ENCODE measurements at places on chromosomes 4 and X. TPM values are rescaled to one million over a fixed set of nuclear protein-coding genes. Genes with fewer than 3 reads are reported as not detected.

DNA sequence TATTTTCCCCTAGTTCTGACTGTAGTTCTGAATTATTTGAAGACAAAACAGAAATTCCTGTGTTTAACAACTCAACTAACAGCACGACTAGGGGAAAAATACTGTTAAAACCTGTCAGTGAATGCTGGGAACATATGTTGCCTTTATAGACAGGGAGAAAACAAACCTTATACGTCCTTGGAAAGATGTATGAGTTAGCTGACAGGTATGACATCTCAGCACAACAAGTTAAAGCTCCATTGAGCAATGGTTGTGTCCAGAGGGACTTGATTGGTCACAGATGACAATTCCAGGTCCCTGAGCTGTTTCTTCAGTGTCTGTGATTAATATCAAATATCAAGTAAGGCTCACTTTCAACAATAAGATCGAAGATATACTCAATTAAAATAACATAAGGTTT lies 58.2 kb upstream of the DDIT4L start:
- H3K36me3 ChIP-seq = no peaks in the 10 kb centered on the region
- DNase-seq = no peak
- no peak overlapping the region for H3K4me3 ChIP-seq
- H3K27me3 ChIP-seq = peaks cover 9% of the 10 kb centered on the region
- H3K4me1 ChIP-seq = no peaks in the 10 kb centered on the region
- H3K27ac ChIP-seq = no peak overlapping the region

GRCh38 chr4:71020611-71021010 lies 27.2 kb downstream of the DCK start:
- no peaks in the 10 kb centered on the region for H3K27me3 ChIP-seq
- H3K36me3 ChIP-seq = peaks cover 35% of the 10 kb centered on the region
- H3K27ac ChIP-seq = no peak overlapping the region
- H3K4me1 ChIP-seq = peaks cover 4% of the 10 kb centered on the region
- DNase-seq = no peak

NSDHL gene
- 24.9 TPM for total RNA-seq

GRCh38 chrX:109785053-109785452 lies 52.0 kb upstream of the ACSL4 start:
- H3K27ac ChIP-seq = no peak overlapping the region
- peaks cover 17% of the 10 kb centered on the region for H3K4me1 ChIP-seq
- DNase-seq = no peak
- H3K36me3 ChIP-seq = peaks cover 2% of the 10 kb centered on the region
- H3K27me3 ChIP-seq = peaks cover 1% of the 10 kb centered on the region

DCAF8L2 gene
- not detected for total RNA-seq

- H3K4me1 ChIP-seq = no peaks in the 10 kb centered on the region
- no peaks in the 10 kb centered on the region for H3K27me3 ChIP-seq
- no peaks in the 10 kb centered on the region for H3K36me3 ChIP-seq
- no peak overlapping the region for H3K27ac ChIP-seq
- DNase-seq = no peak
Observed at GRCh38 chr4:167550021-167550420, 315.7 kb upstream of the SPOCK3 start.

- H3K4me1 ChIP-seq = peaks cover 11% of the 10 kb centered on the region
- H3K36me3 ChIP-seq = peaks cover 9% of the 10 kb centered on the region
- peak overlapping the region; percentile 84 for H3K4me3 ChIP-seq
- peak; percentile 88 for DNase-seq
Observed at GRCh38 chrX:154371017-154371788, 3.2 kb downstream of the FLNA start.

- H3K27ac ChIP-seq = no peak overlapping the region
- H3K36me3 ChIP-seq = no peaks in the 10 kb centered on the region
- DNase-seq = no peak
- no peaks in the 10 kb centered on the region for H3K4me1 ChIP-seq
Observed at GRCh38 chrX:140040386-140040785, 75.1 kb upstream of the CXorf66 start.

- H3K4me1 ChIP-seq = no peaks in the 10 kb centered on the region
- H3K36me3 ChIP-seq = no peaks in the 10 kb centered on the region
- no peak overlapping the region for H3K4me3 ChIP-seq
- H3K27ac ChIP-seq = no peak overlapping the region
- no peaks in the 10 kb centered on the region for H3K27me3 ChIP-seq
Observed at GRCh38 chrX:67777148-67777547, 233.3 kb downstream of the AR start.

DNA sequence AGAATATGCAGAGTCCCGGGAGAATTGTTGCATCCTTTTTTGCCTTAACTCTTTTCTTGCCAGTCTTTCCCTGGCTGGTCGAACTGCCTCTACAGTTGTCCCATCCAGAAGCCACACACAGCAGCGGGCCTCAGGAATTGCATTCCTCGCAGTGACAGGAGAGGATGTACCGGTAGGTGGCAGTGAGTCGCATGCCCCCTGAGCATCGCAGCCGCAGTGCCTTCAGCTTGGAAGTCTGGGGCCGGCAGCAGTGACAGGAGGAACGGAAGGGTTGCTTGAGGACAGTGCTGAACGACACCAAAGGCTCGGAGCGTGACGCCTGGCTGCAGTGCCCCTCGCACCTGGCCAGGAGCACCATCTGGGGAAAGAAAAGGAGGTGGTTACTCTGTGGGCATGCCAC lies 23.5 kb downstream of the NDP start:
- no peak overlapping the region for H3K27ac ChIP-seq
- no peaks in the 10 kb centered on the region for H3K4me1 ChIP-seq
- no peak overlapping the region for H3K4me3 ChIP-seq
- DNase-seq = no peak
- peaks cover 1% of the 10 kb centered on the region for H3K27me3 ChIP-seq

- no peak overlapping the region for H3K27ac ChIP-seq
- DNase-seq = no peak
- no peak overlapping the region for H3K4me3 ChIP-seq
- no peaks in the 10 kb centered on the region for H3K27me3 ChIP-seq
Observed at GRCh38 chr4:118712872-118713271, 27.7 kb downstream of the METTL14 start.

DNA sequence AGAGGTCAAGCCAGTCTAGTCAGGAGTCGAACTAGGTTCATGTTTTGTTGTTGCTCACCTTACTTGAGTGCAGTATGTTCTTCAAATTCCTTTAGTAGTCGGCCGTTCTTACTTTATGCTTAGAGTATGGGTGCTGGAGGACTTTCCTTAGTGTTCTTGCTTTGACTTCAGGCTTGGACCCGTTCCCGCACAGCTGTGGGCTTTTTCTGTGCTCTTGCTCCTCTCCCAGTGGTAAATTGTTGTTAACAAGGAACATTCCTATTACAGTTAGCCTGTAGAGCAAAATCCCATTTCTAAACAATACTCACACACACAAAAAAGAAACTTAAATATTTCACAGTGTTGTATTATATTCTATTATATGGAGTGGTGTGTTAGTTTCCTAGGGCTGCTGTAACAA lies 113.5 kb downstream of the RAP1GDS1 start:
- H3K36me3 ChIP-seq = peaks cover 11% of the 10 kb centered on the region
- peaks cover 6% of the 10 kb centered on the region for H3K4me1 ChIP-seq
- H3K4me3 ChIP-seq = no peak overlapping the region
- DNase-seq = no peak
- H3K27ac ChIP-seq = no peak overlapping the region

DNA sequence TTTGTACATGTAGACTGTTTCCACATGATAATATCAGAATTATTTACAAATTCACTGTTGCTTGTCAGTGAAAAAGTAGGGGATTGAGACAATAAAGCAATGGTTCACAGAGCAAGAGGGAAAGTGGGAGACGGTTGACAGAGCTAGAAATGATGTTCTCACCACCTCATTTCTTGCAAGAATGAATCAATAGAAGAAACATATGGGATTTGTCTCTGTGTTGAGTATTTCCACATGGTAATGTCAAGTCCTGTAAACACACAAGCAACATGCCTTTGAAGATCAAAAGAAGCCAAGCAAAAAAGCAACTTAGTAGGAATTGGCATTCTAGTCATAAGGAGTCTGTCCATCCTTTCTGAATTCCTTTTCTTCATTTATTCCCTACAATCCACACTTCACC lies 1806.6 kb upstream of the AGA start:
- no peak overlapping the region for H3K27ac ChIP-seq
- H3K4me3 ChIP-seq = no peak overlapping the region
- H3K4me1 ChIP-seq = no peaks in the 10 kb centered on the region
- H3K36me3 ChIP-seq = no peaks in the 10 kb centered on the region
- DNase-seq = no peak
- H3K27me3 ChIP-seq = no peaks in the 10 kb centered on the region

DNA sequence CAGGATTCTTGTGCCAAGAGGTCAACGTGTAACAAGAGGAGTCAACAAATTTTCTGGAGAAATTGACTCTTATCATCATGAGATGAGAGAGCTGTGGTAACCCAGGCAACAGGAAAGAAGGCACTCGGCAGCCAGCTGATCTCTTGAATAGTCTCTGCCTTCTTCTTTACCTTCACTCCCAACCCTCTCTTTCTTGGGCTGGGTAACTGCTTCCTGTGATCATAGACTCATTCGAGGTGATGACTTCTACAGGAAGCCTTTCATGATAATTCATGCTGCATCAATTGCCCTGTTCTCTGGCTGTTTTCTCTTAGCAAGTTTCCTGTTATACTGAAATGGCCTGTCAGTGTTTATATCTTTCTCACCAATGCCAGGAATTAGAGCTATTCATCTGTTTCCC lies 70.8 kb upstream of the FSTL5 start:
- no peak for DNase-seq
- H3K27me3 ChIP-seq = no peaks in the 10 kb centered on the region
- no peak overlapping the region for H3K4me3 ChIP-seq
- H3K27ac ChIP-seq = no peak overlapping the region

TIGD4 gene
- total RNA-seq = 0.24 TPM

- DNase-seq = no peak
- H3K27me3 ChIP-seq = no peaks in the 10 kb centered on the region
- no peak overlapping the region for H3K27ac ChIP-seq
- no peaks in the 10 kb centered on the region for H3K36me3 ChIP-seq
- H3K4me1 ChIP-seq = no peaks in the 10 kb centered on the region
Observed at GRCh38 chrX:29090811-29091210, 503.6 kb downstream of the IL1RAPL1 start.

DNA sequence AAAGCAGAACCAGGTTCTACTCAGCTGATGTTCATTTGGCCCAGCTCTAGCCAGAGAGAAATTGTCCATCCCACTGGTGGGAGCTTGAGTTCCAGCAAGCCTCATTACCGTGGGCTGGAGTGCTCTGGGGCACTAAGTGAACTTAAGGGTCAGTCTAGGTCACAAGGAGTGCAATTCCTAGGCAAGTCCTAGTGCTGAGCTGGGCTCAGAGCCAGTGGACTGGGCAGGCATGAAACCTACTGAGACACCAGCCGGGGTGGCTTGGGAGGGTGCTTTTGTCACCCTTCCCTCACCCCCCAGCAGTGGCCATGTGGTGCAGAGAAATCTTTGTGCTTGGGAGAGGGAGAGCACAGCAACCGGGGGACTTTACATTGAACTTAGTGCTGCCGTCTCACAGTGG lies 39.4 kb downstream of the GSX2 start:
- no peaks in the 10 kb centered on the region for H3K27me3 ChIP-seq
- no peak overlapping the region for H3K4me3 ChIP-seq
- H3K4me1 ChIP-seq = no peaks in the 10 kb centered on the region
- no peaks in the 10 kb centered on the region for H3K36me3 ChIP-seq

GRCh38 chr4:8157944-8158709 lies 486 bp downstream of the ABLIM2 start:
- H3K4me1 ChIP-seq = peaks cover 5% of the 10 kb centered on the region
- H3K36me3 ChIP-seq = peaks cover 3% of the 10 kb centered on the region
- H3K27ac ChIP-seq = no peak overlapping the region

DNA sequence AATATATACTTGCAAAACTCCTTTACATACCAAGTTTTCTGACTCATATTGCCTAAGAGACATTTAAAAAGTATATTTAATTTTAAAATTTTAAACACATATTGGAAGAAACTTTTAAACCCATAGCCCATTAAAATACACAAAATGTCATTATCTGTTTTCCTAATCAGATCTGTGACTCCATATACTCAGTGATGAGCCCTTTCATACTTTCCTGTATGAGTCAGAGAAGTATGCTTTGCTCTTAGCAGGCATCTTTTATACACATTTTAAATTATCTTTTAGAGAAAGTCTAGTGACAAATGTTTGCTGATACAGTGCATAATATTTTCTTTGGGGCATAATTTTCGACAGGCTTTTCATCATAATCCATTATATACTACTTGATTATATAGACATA lies 26.4 kb downstream of the SPIN3 start:
- H3K27ac ChIP-seq = no peak overlapping the region
- no peak overlapping the region for H3K4me3 ChIP-seq
- peaks cover 5% of the 10 kb centered on the region for H3K4me1 ChIP-seq
- no peaks in the 10 kb centered on the region for H3K27me3 ChIP-seq
- DNase-seq = no peak

COL4A6 gene
- not detected for total RNA-seq

GRCh38 chr4:26206999-26207398 lies 113.8 kb upstream of the RBPJ start:
- H3K36me3 ChIP-seq = peaks cover 8% of the 10 kb centered on the region
- H3K27me3 ChIP-seq = peaks cover 10% of the 10 kb centered on the region
- no peak overlapping the region for H3K27ac ChIP-seq
- H3K4me3 ChIP-seq = no peak overlapping the region

MED28 gene
- total RNA-seq = 49.6 TPM

DNA sequence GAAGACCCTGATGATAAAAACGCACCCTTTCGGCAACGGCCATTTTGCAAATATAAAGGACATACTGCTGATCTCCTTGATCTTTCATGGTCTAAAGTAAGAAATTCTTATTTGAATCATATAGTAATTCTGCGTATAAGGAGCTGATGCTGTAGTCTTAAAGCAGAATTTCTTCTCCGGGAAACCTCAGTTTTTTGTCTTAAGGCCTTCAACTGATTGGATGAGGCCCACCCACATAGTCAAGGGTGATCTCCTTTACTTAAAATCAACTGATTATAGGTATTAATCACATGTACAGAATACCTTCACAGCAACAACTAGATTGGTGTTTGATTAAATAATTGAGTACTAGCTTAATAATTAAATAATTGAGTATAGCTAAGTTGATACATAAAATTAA lies 62.8 kb upstream of the DOCK11 start:
- no peak for DNase-seq
- H3K4me1 ChIP-seq = no peaks in the 10 kb centered on the region
- H3K4me3 ChIP-seq = no peak overlapping the region
- H3K27ac ChIP-seq = no peak overlapping the region

DNA sequence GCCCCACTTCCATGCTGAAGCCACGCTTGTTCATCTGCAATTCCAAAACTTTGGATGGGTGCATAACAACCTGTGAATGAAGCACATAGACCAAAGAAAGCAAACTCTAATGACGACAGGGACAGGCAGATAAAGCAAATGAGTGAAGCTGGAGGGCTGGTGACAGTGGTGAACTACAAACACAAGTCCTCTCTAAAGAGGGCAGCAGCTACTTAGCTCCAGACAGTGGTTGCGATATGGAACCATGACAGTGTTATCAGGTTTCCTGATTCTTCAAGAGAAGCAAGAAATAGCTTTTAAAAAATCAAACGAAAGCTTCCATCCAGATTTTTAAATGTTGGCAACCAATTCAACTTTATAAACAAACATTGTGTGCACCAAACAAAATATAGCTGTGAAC lies 23.8 kb downstream of the NOX1 start:
- H3K27ac ChIP-seq = no peak overlapping the region
- no peak for DNase-seq
- no peaks in the 10 kb centered on the region for H3K4me1 ChIP-seq
